Activated CD8-positive, alpha-beta memory T cell treated with anti-CD3 and anti-CD28 coated beads for 48 hours (primary cell): ENCODE measurements at places on chromosomes 1 and 21.

DNA sequence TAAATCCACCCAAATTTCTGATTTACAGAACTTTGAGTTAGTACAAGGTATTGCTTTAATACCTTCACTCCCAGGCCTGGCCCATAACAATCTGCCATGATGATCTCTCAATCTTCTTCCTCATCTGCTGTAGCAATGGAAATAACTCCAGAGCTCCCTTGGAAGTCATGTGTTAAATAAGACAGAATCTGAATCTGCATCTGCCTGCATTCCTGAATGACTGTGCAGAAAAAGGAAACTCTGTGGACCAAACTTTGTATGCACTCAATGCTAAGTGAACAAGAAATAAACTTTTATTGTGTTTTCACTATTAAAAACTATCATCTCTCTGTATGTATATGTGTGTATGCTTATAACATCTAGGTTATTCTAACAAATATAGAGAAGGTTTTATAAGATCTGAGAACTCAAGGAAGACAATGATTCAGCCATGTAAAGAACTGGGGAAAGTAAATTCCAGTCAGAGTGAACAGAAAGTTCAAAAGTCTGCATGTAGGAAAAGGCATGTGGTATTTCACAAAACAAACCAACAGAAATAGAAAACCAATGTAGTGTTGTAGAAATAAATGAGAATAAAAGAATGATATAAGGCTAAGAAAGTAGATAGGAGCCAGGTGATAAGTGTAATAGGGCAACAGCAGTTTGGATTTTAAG, 390.2 kb downstream of the USH2A start:
- DNase-seq, result no peak

GRCh38 chr1:154193821-154194220, 1.9 kb upstream of the TPM3 start:
- no peak for DNase-seq

- no peak for DNase-seq
These were observed 22.9 kb downstream of the HYI start for GRCh38 chr1:43430831-43431230.

DNA sequence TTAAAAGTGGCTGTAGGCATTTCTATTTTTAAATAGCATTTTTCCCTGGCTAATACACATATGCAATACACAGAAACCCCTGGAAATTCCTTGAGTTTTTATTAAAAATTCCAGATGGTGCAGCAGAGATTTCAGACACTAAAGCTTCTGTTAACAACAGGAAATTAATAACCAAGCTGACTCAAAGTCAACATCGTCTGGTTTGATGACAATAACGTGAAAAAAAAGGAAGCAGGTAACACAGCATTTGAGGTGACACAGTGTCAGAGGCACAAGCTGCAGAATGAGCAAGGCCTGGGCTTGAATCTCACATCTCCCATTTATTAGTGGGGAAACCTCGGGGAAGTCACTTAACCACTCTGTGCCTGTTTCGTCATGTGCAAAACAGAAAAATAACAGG, 64.6 kb upstream of the GJB5 start:
- no peak for DNase-seq

DNA sequence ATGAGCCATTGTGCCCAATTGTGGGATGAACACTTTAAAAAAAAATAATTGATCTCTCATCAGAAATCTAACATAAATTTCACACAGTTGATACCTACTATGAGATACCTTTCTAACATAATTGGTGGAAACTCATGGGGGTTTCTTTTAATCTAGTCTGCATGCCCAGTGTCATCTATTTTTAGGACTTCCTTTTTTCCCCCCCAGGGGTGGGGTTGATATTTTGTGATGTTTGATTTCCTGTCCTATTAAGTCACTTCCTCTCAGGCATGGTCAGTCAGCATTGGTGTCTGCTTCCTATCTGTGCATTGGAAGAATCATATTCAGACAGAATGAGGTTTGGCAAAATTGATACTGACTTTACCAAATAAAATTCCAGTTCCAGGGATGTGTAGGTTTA, 21.5 kb downstream of the NFYC start:
- no peak for DNase-seq

DNA sequence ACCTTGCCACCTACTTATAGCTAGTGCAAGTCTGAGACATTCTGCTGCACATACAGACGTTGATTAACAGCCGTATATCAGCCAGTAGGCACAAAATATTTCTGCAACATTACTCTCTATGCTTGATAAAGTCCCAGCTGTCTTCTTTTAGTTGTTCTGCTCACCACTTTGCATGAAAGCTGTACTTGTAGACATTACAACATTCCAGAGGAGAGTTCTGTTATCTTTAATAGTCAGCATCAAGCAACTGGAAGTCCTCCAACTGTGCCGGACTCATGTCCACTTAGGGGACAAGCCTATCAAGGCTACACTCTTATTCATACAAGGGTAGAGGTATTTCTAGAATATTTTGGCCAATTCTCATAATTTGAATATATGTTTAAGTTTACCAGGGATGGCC, 50.0 kb downstream of the CACHD1 start:
- no peak for DNase-seq

DNA sequence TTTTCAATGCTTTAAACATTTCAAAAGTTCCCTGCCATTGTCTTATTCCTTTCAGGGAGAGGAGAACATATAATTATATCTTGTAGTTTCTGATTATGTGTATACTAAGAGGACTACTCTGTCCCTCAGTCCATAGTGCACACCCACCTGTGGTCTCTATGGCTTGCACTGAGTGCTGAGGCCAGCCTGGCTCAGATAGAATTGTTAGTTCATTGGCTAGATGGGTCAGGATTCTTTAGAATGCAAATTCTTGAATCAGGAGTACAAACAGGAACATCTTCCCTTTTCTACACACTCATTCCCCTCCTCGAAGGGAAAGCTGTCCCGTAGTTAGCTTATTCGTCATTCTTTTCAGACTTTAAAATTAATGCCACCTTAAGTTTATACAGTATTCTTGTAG, 8.2 kb downstream of the BACH1 start:
- no peak for DNase-seq

GRCh38 chr1:93178418-93178817, 1.8 kb downstream of the TMED5 start:
- no peak for DNase-seq

GRCh38 chr1:67171574-67171955, 5.3 kb downstream of the IL23R start:
- no peak for DNase-seq

- no peak for DNase-seq
These were observed 88.1 kb downstream of the BACH1 start for GRCh38 chr21:29386803-29387202.

DNA sequence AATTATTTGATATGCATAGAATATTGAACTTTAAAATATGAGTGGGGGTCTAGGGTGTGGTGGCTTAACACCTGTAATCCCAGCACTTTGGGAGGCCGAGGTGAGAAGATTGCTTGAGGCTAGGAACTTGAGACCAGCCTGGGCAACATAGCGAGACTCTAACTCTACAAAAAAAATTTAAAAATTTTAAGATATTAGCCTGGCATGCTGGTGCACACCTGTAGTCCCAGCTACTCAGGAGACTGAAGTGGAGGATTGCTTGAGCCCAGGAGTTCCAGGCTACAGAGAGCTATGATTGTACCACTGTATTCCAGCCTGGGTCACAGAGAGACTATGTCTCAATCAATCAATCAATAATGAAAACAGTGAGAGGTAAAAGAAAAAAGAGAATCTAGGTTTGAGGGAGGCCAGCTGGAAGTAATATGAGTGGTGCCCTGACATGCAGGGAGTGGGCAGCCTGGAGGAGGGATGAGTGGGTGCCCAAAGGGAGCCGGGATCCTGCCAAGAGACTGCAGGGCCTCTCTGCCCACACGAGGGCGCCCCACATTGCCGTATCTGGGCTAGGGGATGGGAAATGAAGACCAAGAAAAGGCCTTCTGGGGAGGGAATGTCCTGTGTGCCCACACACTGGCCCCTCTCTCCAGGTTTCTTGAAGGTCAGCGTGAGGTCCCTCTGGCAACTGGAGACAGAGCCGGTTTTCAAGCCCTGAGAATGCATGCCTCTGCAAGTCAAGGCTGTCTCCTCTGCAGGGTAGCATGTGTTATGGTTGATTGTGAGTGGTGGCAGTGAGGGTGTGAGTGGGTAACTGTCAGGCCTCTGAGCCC, 93.9 kb upstream of the PPM1J start:
- DNase-seq, result peak; percentile 36

- no peak for DNase-seq
These were observed 171.0 kb downstream of the LRRC40 start for GRCh38 chr1:70034403-70034802.

DNA sequence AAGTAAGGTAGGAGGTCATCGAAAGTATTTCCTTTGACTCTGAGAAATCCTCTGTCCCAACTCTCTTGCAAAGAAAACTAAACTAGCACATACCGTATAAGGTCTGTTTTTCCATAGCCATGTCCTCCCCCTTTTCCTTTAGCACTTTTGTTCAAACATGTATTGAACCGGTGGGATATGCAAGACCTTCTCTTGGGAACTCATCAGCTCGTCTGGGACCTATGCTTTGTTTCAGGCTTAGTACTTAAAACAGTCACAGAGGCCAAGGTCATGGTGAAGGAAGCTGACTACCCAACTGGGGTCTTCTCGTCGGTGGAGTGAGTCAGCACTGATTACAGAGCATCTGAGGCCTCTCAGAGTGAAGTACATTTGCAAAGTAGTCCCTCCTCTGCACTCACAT, 185.0 kb downstream of the ZBTB18 start:
- DNase-seq, result no peak

- no peak for DNase-seq
These were observed 87.4 kb downstream of the OBSCN start for GRCh38 chr1:228295201-228295600.

DNA sequence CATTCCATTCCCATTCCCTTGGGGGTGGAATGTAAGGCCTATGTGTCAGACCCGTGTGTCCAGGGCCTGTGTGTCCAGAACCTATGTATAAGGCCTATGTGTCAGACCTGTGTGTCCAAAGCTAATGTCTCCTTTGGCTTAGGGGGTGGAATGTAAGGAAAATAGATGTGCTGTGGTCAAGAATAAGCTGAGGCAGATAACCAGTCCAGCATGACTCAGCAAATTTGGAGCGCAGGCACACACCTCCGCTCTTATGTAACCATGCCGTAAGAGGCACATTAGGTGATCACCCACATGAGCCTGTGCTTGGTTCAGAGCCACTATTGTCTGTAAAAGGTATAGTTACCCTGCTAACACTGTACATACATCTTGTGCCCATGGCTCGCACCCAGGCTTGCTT, 150.8 kb upstream of the SGIP1 start:
- no peak for DNase-seq

DNA sequence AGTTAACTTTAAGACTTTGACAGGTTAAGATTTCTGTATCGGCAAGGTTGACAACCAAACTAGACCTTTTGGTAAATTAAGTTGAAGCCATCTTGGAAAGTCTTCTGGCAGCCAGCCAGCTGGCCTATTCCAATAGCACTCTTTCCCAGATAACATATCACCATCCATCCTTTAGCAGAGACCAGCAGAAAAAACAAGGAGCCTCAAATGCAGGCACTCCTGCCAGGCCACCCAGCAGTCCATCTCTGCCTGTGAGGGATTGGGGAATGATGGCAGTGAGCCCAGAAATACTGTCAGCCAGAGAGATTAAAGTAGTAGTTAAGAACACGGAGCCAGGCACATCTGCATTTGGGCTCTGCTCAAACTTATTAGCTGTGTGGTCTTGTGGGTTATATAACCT, 19.4 kb downstream of the ZBTB40 start:
- no peak for DNase-seq

DNA sequence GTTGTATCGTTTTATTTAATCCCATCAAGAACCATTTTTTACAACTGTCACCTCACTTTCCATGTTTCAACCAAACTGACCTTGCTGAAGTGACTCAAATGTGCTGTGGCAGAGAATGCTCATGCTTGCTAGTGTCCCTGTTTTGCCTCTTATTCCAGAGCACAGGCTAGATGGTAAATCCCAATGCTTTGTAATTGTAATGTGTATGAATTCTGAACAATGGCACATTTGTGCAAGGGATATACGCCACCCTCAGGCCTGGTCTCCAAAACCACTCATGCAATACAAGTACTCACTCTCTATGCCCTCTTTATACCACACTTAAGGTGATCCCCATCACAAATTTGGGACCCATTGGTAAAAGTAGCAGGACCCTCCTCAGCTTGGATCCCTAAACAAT, 313.6 kb downstream of the HHIPL2 start:
- DNase-seq, result no peak

- DNase-seq, result no peak
These were observed 69.6 kb upstream of the LRRC8B start for GRCh38 chr1:89454845-89455521.

DNA sequence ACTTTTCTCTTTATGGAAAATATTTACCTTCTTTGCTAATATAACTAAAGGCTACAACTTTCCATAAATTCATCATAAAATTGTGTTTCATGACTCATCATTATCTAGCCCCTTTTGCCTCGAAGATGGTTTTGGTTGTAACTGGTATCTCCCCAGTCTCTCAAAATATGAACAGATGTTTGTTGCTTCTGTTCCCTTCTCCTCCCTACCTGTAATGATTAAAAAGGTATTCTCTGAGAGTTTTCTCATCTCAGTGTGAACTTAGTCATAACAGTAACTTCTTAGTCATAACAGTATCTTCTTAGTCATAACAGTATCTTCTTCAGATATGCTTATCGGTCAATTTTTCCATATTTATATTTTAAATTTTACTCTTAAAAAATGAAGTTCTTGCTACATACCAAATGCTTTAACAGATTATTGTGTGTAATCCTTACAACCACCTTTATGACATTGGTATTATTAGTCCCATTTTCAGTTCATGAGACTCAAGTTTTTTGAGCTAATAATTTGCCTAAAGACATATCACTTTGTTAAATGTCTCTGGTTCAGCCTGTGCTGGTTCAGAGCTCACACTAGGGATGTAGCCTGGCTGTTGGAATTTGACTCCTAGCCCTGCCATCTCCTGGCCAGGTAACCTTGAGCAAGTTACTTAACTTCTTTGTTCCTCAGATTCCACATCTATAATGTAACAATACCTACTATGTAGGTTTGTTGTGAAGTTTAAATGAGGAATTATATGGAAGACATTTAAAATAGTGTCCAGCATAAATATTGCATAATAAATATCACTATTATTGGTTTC, 32.6 kb downstream of the ATP1B1 start:
- no peak for DNase-seq

DNA sequence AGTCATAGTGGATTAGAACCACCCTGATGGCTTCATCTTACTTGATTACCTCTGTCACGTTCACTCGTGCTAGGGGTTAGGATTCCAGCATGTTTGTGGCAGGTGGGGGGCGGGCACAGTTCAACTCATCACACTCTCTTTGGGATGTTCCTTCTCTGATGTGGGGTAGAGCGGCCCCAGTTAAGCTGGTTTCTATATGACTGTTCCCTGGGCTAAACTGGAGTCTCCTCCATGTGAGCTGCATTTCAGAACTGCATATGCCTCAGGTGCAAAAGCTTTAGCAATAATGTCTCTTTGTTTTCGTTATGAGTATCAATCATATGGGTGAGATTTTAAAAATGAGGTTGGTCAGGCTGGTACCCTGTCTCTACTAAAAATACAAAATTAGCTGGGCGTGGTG, 393.2 kb downstream of the RPS6KC1 start:
- no peak for DNase-seq

DNA sequence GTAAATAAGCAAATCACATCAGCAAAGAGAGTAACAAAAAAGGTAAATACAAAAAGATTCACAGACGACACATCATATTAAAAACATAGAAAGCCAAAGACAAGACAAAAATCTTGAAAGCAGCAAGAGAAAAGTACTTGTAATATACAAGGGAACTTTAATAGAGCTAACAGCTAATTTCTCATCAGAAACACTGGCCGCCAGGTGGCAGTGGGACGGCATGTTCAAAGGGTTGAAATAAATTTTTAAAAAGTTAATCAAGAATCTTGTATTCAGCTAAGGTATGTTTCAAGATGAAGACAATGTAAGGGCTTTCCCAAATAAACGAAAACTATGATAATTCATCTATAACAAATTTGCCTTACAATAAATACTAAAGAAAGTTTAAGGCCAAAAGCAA, 358.1 kb downstream of the LRRIQ3 start:
- no peak for DNase-seq
